Activated CD4-positive, alpha-beta T cell treated with anti-CD3 and anti-CD28 coated beads, Interleukin-2, amount 10 ng/mL, durations not matched to agents 7 days and 5 days (primary cell): ENCODE measurements at places on chromosomes 13 and 19.

DNA sequence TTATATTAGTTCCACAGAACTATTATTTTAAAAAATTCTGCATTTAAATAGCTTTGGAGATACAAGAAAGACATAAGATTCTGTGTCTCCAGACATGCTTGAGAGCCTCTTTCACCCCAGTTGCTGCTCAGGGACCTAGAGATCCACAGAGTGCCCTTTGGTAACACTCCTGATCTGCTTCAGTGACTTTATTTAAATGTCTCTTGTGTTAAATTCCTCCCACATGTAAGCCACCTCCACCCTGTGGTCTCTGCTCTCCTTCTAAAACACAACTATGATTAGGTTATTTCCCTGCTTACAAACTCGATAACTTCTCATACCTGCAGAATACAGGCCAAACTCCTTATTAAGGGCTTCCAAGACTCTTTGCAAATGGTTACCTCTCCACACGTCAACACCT, 141.0 kb downstream of the RFC3 start:
- no peak for DNase-seq

GRCh38 chr19:14410091-14411051, 8.8 kb downstream of the DDX39A start:
- DNase-seq: peak; percentile 48

DNA sequence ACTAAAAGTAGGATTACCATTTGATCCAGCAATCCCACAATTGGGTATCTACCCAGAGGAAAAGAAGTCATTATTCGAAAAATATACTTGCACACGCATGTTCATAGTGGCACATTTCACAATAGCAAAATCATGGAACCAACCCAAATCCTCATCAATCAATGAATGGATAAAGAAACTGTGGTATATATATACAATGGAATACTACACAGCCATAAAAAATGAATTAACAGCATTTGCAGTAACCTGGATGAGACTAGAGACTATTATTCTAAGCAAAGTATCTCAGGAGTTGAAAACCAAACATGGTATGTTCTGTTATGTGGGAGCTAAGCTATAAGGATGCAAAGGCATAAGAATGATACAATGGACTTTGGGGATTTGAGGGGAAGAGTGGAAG, 3.0 kb downstream of the ZNF708 start:
- DNase-seq: no peak

GRCh38 chr13:99376132-99376531, 68.9 kb upstream of the GPR183 start:
- DNase-seq: peak; percentile 6

DNA sequence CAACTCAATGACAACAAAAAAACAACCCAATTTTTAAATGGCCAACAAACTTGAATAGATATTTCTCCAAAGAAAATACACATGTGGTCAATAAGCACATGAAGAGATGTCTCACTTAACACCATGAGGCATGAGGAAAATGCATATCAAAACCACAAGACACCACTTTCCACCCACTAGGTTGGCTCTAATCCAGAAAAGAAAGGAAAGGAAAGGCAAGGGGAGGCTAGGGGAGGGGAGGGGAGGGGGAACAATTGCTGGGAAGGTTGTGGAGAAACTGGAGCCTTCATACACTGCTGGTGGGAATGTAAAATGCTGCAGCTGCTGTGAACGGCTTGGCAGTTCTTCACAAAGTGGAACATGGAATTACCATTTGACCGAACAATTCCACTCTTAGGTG, 854.3 kb downstream of the UQCRFS1 start:
- DNase-seq: no peak

DNA sequence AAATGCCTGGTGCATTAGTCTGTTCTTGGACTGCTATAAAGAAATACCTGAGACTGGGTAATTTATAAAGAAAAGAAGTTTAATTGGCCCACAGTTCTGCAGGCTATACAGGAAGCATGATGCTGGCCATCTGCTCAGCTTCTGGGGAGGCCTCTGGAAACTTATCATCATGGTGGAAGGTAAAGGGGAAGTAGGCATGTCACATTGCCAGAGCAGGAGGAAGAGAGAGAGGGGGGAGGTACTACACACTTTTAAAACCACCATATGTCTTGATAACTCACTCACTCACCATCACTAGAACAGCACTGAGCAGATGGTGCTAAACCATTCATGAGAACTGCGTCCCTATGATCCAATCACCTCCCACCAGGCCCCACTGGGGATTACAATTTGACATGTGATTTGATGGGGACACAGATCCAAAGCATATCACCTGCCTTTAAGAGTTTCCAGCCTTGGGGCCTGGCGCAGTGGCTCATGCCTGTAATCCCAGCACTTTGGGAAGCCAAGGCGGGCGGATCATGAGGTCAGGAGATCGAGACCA, 219.0 kb downstream of the KATNAL1 start:
- DNase-seq: no peak

DNA sequence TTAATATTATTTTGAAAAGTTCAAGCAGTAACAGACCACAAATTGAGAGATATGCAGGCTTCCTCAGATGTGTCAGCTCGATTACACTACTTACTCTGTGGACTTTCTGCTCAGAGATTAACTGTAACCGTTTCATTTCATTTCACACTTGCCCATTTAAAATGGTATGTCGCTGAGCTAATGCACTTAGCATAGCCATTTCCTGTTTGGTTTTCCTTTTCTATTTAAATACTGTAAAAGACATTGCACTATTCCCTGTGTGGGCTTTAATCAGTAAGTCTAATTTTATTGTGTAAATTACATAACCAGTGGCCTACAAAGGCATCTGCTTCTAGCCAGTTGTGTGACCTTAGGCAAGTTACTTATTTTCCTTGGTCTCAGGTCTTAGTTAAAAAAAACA, 237.6 kb downstream of the LACC1 start:
- DNase-seq: no peak

DNA sequence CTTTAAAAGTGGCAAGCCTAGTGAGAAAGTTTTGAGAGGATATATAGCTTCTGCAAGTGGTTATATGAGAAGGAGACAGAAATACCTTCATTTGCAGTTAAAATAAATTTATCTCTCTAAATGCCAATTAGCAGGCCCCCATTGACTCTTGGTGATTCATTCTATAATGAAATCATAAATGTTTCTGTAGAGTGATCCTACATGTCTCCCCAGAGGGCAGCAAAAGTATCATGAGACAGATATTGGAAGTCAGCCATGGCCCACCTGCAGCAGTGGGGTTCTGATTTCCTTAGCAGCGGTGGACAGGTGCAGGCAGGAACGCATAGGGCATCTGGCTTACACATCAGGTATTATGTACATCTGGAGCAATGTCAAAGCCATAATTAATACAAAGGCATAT, 385.4 kb upstream of the SLC10A2 start:
- DNase-seq: no peak

DNA sequence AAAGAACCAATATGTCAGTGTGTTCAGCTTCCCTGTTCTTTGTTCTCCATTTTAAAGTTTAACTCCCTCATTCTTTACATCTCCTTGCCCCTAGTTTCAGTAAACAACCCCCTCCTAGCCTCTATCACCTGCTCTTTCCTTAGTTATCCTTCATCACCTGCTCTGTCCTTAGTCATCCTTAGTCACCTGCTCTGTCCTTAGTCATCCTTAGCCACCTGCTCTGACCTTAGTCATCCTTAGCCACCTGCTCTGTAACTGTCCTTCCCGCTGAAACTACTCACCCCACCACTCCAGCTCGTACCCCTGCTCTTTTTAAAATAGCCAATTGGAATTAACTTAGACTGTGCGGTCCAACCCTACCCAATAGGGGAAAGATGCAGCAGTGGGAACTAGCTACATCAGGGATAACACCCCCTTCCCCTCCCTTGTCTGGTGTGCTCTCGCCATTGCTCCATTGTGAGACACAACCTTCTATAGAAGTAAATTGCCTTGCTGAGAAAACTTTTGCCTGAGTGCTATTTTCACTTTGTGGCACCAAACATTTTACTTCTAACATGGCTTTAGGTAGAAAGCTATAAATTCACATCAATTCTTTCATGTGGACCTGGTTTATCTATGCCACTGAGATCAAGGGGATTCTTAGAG, 16.2 kb downstream of the EDNRB start:
- DNase-seq: no peak

DNA sequence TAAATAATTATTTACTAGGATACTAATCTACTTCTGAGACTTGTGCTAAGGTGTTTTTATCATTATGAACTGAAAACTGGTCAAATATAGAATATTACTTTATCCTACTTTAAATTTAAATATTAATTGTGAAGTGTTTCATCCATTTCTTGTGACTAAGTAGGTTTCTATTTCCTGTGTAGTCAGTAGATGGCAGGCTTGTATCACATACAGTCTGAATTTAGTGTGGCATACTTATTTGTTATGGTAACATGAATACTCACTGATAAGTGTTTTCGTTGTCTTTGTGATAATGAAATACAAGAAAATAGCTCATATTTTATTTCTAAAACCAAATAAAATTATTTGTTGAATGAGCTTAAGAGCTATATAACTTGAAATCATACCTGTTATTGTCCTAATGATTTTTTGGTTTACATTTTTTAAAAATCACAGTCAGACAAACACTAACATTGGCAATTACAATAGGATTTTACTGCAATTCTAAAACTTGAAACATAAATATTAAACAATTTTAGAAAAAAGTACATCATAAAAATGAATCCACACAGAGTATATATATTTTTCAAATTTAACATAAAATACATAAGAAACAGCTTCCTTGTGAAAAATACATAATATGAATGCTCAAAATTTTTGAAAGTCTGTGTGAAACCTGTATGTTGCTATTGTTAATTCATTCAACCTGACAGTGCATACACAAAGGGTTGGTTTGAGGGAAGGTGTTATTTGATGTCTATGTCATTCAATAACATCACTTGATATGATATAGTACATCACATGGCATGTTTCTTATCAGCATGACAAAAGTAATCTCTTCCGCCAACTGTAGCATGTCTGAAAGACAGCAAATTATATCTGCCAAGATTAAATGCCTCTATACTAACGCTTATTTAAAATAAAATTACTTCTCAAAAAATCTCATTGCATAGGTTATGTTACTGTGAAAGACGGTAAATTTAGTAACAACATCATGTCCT, 904.8 kb upstream of the PCDH20 start:
- no peak for DNase-seq

GRCh38 chr19:44598880-44599279, 14.5 kb upstream of the IGSF23 start:
- DNase-seq: no peak

DNA sequence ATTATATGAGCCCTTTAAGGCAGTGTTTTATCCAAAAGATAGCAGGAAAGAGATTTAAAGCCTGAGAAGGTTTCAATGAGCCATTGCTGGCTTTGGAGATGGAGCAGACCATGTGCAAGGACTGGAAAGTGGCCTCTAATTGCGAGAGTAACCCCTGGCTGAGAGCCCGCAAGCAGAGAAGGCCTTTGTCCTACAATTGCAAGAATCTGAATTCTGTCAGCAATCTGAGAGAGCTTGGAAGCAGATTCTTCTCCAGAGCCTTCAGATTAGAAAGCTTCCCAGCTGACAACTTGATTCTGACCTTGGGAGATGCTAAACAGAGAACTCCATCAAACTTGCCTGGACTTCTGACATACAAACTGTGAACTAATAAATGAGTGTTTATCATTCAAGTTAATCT, 528.7 kb upstream of the KLF12 start:
- no peak for DNase-seq

GRCh38 chr19:58059671-58060078, 593 bp downstream of the ZNF135 start:
- DNase-seq: no peak

DNA sequence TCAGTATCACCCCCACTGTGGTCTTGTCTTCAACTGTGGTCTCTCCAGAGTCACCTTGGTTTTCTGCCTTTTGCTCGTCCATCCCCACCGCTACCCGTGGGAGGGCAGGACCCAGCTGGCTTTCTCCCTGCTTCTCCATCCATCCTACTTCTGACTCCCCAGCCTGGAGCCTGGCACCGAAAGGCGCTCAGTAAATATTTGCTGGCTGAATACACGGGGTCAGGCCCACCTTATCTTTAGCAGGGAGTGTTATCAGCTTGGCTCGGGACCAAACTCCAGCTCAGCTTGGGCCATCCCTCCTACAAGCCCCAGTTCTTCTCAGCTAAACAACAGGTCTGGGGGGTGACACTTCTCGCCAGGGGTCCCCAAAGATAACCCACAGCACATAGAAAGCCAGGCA, 62.0 kb upstream of the KLF2 start:
- DNase-seq: no peak

DNA sequence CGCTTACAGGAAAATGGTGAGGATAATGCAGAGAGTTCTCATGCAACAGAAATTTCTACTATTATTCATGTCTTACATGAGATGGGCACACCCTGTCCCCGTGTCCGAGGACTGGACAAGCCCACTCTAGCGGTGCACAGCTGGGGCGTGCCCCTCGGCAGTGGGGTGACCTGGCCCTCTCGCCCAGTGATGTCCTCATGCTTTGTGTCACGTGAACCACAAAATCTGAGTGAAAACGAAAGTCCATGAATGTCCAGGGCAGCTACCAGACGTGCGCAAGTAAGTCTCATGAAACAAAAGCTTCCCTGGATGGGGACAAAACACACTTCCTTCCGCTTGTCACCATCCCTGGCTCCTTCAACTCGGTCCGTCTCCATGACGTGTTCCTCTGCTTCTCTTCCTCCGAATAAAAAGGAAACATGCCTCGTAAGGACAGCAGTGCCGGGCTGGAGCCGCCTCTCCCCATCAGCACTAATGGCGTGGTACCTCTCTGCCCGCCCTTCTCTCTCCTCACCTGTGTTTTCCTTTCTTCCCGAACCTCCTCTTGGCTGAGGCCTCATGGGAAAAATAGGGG, 45.6 kb downstream of the ANKRD10 start:
- DNase-seq: no peak

GRCh38 chr13:71597150-71597549, 269.9 kb downstream of the DACH1 start:
- no peak for DNase-seq

GRCh38 chr19:4506449-4507149, 11.7 kb downstream of the PLIN4 start:
- DNase-seq: no peak

- DNase-seq: no peak
These were observed 5.0 kb downstream of the LYL1 start for GRCh38 chr19:13097463-13098258.

DNA sequence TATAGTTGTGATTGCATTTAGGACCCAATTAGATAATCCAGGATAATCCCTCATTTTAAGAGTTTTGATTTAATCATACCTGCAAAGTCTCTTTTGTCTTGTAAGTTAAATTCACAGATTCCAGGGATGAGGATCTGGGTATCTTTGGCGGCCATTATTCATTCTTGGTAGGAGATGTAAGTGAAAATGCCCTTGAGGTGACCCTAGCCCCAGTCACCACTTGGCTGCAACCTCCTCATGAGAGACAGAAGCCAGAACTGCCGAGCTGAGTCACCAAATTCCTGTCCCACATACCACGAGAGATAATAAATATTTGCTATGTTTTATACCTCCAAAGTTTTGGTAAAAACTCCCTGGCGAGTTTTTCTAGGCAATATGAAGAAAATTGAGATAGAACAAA, 389.4 kb downstream of the RFC3 start:
- no peak for DNase-seq

- peak; percentile 27 for DNase-seq
These were observed 45.7 kb downstream of the NAA16 start for GRCh38 chr13:41356786-41357185.

GRCh38 chr19:45404557-45405434, at the start of gene PPP1R13L:
Gene PPP1R13L, minus strand, starts transcription at chr19:45405069. Its CDS starts 6,751 bp downstream, at chr19:45398318.
- DNase-seq: peak; percentile 74

GRCh38 chr19:45863840-45864628, at the start of gene FOXA3:
Gene FOXA3, plus strand, starts transcription at chr19:45864326. Its CDS starts 131 bp downstream, at chr19:45864457.
- DNase-seq: peak; percentile 52

- no peak for DNase-seq
These were observed 42.6 kb downstream of the B3GLCT start for GRCh38 chr13:31242367-31242766.

GRCh38 chr13:24232037-24232436, 71.5 kb downstream of the SPATA13 start:
- no peak for DNase-seq

GRCh38 chr13:38147050-38147449, 202.6 kb upstream of the UFM1 start:
- DNase-seq: no peak
